ENCODE measurements at places on chromosomes 4 and X.
A peak's percentile ranks its signal among the peaks of the same experiment; 100 is the strongest.

- DNase-seq: no peak
Measured at GRCh38 chrX:131778269-131779218, 234.7 kb downstream of the OR13H1 start.

DNA sequence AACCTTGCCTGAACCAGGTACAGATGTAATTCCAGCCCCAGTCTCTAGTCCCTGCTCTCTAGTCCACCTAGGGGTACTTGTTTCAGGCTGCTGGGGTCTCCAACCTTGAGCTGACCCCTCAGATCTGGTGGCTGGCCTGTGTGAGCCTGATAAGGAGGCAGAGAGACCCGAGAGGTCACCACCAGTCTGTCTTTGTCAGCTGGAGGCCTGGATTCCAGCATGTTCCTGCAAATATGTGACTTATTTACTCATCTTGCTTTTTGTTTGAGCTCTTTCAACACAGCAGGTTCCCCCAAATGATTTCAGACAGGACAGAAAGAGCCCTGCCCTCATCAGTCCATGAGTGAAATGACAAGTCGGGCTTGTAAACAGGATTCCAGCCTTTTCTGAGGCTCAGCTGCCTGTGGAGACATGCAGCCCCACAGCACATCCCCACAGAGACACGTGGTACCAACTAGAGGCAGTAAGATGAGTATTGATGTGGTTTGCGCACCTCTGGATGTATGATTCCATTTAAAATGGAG lies 37.5 kb upstream of the STK26 start:
- no peak for DNase-seq

DNA sequence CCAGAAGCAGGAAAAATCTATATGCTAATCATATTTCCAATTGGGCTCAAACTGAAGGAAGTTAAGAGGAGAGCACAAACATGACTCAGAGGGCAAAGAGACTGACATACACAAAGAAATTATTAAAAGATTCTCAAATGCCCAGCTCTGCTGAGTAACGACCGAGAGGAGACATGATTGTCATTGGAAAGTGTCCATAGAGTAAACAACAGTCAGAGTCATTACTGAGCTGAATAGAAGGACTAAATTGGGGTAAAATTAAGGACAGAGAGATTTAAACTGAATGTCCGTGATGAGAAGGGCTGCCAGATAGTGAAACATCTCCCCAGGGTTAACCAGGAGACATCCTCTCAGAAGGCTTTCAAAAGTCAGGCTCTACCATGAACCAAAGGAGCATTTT lies 111.2 kb upstream of the GALNT7 start:
- DNase-seq: no peak

GRCh38 chr4:114286262-114286810 lies 306.9 kb upstream of the ARSJ start:
- DNase-seq: no peak

DNA sequence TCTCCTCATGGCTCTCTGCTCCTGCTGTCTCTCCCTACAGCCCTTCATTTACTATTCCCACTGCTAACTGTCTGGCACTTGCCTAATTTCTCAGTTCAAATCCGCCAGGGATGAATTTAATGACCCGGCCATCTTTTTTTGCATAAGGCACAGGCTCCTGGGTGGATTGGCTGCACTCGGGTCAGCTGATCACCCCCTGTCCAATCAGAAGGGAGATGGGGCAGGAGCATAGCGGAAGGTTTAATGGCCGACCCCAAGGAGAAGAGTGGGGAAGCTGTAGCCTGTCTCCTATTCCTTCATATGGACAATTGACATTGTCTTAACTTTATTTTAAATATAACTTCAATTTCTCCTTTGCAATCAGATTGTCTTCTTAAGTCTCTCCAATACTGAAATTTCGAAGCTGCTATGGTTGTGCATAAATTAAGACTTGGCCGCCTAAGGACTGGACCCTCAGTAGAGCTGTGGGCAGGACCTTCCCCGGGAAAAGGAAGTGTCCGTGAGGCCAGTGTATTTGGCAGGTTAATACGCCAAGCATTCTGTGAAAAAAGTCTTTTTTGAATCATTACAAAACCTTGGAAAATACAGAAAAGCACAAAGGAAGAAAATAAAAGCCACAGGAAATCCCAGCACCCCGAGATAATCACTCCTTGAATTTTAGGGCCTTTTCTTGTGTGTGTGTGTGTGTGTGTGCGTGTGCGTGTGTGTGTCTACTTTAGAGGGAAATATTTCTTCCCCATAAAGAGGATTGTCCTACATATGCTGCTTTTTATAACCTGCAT lies 55.5 kb downstream of the SMIM20 start:
- no peak for DNase-seq

GRCh38 chrX:78922754-78923153 lies 22.4 kb upstream of the P2RY10 start:
- no peak for DNase-seq

DNA sequence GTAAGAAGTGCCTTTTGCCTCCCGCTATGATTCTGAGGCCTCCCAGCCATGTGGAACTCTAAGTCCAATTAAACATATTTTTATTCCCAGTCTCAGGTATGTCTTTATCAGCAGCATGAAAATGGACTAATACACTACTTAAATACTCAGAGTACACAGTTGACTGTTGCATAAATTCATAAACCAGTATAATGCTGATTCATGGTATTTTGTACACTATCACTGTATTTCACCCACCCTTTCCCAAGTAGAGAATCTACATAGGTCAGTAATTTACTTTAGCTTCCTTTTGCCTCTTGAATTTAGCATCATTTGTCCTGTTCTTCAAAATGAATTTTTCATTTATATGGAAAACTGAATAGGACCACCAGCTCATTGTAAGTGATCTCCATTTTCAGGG lies 58.3 kb upstream of the FHDC1 start:
- DNase-seq: no peak

GRCh38 chr4:123477711-123478209 lies 81.2 kb downstream of the SPRY1 start:
- peak; percentile 19 for DNase-seq

- DNase-seq: no peak
Measured at GRCh38 chr4:171875291-171875690, 62.1 kb downstream of the GALNTL6 start.

- DNase-seq: no peak
Measured at GRCh38 chr4:183249854-183250253, 70.2 kb downstream of the CLDN22 start.

GRCh38 chr4:8350841-8351461 lies 81.4 kb downstream of the HTRA3 start:
- DNase-seq: no peak

GRCh38 chr4:52358366-52358765 lies 300.7 kb downstream of the USP46 start:
- DNase-seq: no peak

- DNase-seq: no peak
Measured at GRCh38 chrX:57643698-57644097, 36.4 kb downstream of the NLRP2B start.

DNA sequence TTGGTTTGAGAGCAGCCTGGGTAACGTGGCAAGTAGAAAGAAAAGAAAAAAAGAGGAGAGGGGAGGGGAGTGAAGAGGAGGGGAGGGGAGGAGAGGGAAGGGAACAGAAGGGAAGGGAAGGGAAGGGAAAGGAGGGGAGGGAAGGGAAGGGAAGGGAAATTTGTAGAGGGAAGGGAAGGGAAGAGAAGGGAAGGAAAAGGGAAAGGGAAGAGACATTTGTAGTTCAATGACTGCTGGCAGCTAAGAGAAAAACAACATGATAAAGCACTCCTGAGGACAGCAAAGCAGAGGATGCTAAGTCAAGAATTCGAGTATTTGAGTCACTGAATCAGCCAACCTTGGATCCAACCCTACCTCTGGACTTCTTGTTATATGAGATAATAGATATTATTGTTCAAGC lies 38.2 kb upstream of the BMP2K start:
- no peak for DNase-seq

GRCh38 chr4:91113130-91113706 lies 986.0 kb downstream of the CCSER1 start:
- no peak for DNase-seq

- no peak for DNase-seq
Measured at GRCh38 chrX:6852869-6853268, 294.6 kb upstream of the STS start.

GRCh38 chrX:107626481-107626880 lies 1.8 kb upstream of the PRPS1 start:
- DNase-seq: no peak

GRCh38 chrX:141935645-141936044 lies 32.0 kb downstream of the MAGEC1 start:
- DNase-seq: no peak

DNA sequence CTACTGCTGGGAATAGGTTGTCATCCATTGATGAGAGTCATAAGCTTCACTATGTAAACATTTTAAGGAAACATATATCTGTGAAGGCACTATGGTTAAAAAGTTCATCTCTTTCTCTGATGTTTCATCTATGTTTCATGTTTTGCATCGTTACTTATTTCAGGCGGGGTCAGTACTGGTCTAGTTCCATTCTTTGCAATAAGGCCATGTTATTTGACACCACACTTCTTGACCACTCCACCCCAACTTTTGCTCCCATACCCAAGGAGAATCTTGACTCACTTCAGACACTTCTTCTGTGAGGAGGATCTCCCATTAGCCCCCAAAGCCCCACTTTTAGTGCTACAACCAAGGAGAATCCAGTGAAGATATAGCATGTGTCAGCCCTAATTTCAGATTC lies 119.4 kb downstream of the GRIA3 start:
- DNase-seq: no peak

- DNase-seq: no peak
Measured at GRCh38 chrX:11629593-11630211, 36.0 kb downstream of the ARHGAP6 start.

GRCh38 chr4:139319571-139319970 lies 17.3 kb upstream of the NDUFC1 start:
- no peak for DNase-seq

DNA sequence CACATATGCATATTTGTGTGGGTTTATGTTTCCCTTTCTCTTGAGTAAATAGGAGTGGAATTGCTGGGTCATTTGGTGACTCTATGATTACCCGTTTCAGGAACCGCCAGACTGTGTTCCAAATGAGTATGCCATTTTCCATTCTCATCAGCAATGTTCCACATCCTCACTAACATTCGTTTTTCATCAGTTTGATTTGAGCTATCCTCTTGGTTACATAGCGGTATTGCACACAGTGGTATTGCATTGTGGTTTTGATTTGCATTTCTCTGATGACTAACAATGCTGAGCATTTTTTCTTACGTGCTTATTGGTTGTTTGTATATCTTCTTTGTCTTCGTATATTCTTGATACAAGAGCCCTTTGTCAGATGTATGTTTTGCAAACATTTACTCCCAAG lies 218.0 kb upstream of the AMOT start:
- no peak for DNase-seq

- no peak for DNase-seq
Measured at GRCh38 chr4:41661442-41662076, 87.0 kb downstream of the PHOX2B start.

DNA sequence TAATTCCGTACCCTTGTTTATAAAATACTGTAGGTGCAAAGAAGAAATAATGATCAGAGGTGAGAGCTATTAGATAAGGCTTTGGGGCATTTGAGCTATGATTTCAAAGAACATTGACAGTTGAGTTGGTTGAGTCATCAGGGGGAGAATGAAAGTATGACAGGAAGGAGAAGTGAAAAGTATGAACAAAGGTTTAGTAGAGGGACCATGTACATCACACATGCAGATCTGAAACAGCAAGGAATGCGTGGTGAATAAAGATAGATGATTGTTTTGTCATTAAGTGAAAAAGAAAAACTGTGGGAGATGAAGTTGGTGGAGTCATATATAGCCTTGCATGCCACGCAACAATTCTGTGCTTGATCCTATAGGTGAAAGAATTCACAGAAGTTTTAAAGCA lies 163.1 kb downstream of the ARAP2 start:
- no peak for DNase-seq

- DNase-seq: no peak
Measured at GRCh38 chrX:40248822-40249221, 151.1 kb upstream of the BCOR start.

GRCh38 chrX:154799556-154800348 lies 5.5 kb downstream of the MPP1 start:
- DNase-seq: no peak

DNA sequence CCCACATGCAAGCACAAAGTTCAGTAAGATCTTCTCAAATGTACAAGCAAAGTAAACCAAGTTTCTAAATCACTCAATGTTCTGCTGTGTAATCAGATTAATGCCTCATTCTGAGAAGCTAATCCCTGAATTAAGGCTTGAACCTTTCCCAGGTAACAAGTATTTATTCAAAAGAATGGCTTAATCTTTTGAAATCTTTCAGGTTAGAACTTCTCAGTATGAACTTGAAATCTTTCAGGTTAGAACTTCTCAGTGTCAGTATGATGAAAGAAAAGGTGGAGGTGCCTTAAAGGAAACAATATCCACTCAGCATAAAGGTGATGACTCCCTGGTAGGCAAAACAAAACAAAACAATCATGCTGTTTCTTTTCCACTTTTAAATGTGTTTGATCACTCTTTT lies 29.0 kb downstream of the TMPRSS11B start:
- DNase-seq: no peak

DNA sequence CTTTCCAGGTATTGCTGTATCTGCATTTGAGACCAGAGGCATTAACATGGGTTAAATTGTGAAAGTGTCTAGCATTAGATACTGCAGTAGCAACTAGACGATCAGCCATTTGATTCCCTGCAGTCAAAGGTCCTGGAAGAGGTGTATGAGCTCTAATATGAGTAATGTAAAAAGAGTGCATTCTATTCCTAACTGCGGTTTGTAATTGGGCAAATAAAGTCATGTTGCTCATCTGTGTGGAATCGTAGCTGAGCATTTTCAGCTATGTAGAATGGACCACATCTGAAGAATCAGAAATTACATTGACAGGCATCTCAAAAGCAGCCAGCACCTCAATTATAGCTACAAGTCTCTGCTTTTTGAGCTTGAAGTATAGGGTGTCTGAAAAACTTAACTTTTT lies 157.6 kb downstream of the ZNF518B start:
- no peak for DNase-seq

- no peak for DNase-seq
Measured at GRCh38 chrX:63735882-63736281, 49.1 kb downstream of the ARHGEF9 start.

DNA sequence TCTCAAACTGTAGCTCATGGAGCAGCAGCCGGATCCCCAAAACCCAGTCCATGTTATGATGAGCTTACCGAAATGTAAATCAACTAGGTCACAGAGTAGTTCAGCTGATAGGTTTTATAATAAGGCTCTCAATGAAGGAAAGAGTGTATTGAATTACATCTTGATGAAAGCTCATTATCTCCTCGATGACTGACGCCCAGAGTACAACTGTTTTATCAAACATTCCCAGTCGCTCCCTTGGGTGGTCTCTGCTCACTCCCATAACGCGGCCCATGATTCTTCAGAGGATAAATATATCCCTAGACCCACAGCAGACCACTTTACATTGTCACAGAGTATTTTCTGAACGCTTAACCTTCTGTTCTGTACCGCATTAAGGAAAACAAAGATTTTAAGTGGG lies 452.3 kb upstream of the GALNT7 start:
- DNase-seq: no peak

GRCh38 chr4:150283689-150284088 lies 205.4 kb downstream of the DCLK2 start:
- DNase-seq: no peak

DNA sequence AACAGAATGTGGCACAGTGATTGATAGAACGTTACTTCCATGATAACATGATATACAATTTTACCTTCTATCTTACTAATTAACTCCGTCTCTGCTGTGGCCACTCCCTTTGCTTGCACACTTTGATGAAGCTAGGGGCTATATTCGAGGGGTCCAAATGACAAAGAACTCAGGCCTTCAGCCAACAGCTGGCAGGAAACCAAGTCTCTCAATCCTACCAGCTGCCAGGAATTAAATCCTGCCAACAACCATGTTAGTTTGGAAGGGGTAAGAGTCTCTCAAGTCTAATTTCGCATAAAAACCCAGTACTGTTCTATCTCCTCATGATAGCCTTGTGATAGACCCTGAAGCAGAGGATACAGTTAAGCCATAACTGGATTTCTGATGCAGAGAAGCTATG lies 1122.9 kb upstream of the PCDH10 start:
- DNase-seq: no peak

All from stimulated activated CD8-positive, alpha-beta memory T cell treated with anti-CD3 and anti-CD28 coated beads, Interleukin-2, amount 100 ng/mL, for 1 hour (primary cell).